ENCODE measurements at places on chromosomes 7 and 10.

- DNase-seq, result no peak
Measured at GRCh38 chr10:34479520-34480179, 335.4 kb downstream of the PARD3 start.

- DNase-seq, result no peak
Measured at GRCh38 chr7:27647489-27647888, 15.2 kb downstream of the HIBADH start.

GRCh38 chr7:98297626-98298286, 16.3 kb downstream of the BRI3 start:
- DNase-seq, result no peak

DNA sequence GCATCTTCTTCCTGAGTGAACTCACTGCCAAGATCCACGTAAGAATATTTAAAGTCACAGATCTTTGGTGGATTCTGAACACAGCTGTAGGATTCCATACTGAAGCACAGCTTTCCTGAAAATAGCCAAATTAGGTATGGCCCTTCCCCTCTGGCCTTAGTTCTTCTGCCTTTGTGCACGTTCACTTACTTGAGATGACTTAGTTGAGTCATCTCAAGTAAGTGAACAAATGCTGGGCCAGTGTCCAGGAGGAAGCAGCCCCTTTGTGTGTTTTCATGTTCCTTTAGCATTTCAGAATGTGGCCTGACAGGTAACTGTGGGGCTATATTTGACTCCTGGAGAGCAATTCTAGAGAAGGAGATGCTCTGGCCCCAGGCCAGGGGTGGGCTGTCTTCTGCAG, 51.5 kb downstream of the CCNY start:
- no peak for DNase-seq

GRCh38 chr10:6200734-6201515, 1.8 kb upstream of the PFKFB3 start:
- DNase-seq, result peak; percentile 30

DNA sequence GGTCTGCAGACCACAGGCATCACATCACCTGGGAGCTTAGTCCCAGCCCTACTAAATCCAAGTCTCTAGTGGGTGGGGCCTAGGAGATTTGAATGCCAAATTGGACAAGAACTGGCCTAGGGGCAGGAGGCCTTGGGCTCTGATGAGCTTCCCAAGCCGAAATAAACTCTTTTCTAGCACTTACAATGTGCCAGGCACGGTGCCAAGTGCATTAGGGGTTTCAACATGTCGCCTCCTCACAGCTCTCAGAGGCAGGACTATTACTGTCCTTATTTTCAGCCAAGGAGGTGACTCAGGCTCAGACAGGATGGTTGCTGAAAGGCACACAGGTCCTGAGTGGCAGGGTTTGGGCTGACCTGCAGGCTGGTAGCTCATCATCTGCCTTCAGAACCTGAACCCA, 9.2 kb upstream of the CPA1 start:
- no peak for DNase-seq

DNA sequence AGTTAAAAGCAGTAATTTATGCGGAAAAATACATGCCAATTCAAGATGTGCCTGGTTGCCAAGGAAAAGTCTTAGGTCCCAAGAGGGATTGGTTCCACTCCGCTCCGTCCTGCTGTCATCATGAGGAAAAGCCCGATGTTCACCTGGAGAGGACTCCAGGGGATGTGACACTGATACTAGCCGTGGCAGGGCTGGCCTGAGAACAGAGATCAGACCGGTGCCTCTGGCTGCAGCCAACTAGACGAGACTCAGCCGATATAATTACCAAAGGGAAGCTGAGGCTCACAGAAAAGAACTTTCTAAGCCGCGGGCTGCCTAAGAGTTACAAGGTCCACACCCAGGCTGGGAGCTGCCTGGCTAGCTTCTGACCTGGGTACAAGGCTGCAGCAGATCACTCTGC, 81.3 kb upstream of the UNC5B start:
- DNase-seq, result no peak

- no peak for DNase-seq
Measured at GRCh38 chr10:92064506-92064905, 140.9 kb downstream of the BTAF1 start.

GRCh38 chr10:119502618-119503155, 39.8 kb downstream of the RGS10 start:
- DNase-seq, result no peak

GRCh38 chr10:102665904-102666509, 21.7 kb downstream of the TRIM8 start:
- no peak for DNase-seq

DNA sequence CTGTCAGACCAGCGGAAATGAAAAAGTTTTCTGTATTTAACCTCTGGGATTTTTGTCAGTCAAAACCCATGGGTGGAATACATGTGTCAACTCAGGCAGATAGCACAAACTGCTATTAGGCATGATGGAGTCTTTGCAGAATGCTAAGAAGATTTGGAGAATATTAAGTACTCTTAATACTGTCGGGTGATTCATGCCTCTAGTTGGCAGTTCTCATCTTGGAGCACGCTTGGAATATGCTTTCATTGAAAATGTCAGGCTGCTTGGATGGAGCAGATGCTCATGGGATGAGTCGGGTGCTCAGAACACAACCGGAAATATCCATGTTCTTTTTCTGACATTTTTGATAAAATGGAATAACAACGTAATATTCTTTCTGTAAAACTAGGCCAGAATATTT, 27.6 kb upstream of the PRKG1 start:
- DNase-seq, result no peak

- no peak for DNase-seq
Measured at GRCh38 chr10:49458869-49459268, 63.0 kb upstream of the DRGX start.

DNA sequence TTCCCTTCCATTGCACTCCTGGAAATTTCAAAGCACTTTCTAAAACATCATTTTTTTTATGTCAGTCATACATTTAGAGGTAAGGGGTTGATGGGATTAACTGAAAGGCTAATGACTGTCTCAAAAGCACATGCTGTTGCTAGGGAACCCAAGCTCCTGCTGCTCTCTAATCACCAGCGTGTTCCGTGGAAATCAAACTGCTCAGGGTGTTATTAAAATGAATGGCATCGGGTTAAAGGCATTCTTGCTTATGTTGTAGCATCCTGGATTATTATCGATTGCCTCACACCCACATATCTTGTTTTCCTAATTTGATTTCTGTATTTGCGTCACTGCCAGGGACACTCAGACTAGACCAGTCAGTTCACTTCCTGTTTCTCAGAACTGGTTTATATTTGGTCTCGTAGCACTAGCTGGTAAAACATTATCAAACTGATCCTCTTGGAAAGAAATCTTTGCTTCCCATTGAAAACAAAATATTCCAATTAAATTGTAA, 216.5 kb upstream of the MKLN1 start:
- peak; percentile 64 for DNase-seq

DNA sequence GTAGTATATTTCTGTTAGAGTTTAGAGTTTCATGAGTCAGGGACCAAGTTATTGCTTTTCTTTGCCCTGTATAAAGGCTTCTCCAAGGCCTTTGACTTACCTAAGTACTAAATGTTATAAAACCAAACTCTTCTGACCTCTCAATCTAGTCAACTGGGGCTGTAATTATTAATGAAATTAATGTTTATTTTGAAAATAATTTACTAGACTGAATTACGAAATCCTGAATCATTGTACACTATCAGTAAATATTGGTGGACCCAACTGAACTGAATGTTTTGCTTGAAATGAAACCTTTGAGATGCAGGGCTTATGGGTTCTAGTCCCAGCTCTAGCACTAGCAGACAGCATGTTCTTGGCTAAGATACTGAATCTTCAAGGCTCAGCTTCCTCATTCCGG, 1.7 kb upstream of the CYP2C9 start:
- DNase-seq, result no peak

DNA sequence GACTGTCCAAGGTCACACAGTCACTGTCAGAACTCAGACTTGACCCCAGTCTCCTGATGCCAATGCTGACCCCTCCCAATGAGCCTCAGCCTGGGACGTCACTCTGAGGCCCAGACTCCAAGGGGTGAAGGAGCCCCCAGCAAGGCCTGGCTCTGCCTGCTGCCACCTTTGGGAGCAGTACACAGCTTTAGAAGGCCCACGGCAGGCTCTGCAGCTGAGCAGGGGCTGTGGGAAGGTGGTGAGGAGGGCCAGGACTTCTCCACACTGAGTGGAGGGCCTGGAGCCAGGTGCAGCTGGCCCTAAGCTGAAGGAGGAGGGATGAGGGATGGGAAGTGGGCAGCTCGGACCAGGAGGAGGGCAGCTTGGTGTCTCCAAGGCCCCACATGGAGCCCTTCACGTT, 23.9 kb upstream of the ZMIZ1 start:
- no peak for DNase-seq

- DNase-seq, result no peak
Measured at GRCh38 chr7:138244606-138245005, 168.3 kb downstream of the AKR1D1 start.

DNA sequence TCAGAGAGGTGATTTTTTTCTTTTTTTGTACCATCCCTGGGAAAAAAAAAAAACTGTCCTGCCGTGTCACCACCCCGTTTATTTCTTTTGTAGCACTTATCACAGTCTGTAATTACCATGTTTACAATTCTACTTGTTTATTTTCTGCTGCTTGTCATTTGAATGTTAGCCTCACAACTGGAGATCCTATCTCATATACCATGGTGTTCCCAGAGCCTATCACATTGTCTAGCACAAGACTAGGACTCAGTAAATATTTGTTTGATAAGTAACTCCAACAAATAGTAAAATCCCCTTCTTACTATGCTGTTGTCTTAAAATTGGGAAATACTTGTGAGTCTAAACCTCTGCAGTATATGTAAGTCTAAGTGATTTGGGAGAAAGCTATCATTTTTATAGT, 36.0 kb downstream of the MKLN1 start:
- no peak for DNase-seq

- peak; percentile 30 for DNase-seq
Measured at GRCh38 chr10:59905066-59905730, 1.2 kb downstream of the CCDC6 start.

DNA sequence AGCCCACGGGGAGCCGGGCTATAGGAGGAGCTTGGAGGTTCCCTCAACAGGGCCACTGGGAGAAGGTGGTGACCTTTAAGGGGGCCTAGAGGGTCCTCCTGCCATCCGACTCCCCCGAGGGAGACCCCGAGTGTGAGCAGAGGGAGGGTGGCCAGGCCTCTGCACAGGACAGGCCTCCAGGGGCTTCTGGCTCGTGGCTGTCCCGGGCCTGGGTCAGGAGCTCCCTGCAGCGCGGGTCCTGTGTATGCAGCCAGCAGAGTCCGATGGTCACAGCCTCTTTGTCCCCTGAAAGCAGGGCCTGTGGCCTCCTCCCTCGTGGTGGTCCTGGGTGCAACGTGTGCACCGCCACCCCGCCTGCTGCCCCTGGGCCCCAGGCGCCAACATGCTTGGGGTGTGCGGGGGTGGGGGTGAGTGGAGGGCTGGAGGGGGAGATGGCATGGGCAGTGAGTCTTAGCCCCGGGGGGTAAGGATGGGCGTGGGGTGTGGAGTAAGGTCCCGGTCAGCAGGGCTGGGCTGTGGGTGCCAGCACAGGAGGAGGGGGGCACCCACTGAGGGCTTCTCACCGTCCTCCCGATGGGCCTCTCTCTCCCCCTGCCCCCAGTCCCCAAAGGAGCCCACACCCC, 27.1 kb downstream of the UNCX start:
- DNase-seq, result no peak

- no peak for DNase-seq
Measured at GRCh38 chr10:73590881-73591799, at the start of gene USP54. Gene USP54 (minus strand): TSS chr10:73591342. CDS start chr10:73575658, 15,684 bp downstream.

DNA sequence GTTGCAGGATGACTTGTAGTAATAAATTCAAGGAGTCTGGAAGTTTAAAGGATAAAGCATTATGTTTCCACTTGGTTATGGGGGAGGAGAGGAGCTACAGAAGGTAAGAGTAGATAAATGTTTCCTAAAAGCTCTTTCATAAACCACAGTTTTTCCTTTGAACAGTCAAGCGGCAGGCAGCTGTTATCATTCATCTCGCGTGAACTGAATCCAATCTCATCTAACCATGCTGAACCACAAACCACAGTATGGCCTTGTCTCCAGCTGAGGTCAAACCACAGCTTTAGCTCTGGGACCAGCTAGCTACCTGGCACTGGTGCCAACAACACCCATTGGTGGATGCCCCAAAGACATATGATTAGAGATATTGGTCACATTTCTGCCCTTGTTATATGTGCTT, 63.3 kb downstream of the NOC3L start:
- no peak for DNase-seq

DNA sequence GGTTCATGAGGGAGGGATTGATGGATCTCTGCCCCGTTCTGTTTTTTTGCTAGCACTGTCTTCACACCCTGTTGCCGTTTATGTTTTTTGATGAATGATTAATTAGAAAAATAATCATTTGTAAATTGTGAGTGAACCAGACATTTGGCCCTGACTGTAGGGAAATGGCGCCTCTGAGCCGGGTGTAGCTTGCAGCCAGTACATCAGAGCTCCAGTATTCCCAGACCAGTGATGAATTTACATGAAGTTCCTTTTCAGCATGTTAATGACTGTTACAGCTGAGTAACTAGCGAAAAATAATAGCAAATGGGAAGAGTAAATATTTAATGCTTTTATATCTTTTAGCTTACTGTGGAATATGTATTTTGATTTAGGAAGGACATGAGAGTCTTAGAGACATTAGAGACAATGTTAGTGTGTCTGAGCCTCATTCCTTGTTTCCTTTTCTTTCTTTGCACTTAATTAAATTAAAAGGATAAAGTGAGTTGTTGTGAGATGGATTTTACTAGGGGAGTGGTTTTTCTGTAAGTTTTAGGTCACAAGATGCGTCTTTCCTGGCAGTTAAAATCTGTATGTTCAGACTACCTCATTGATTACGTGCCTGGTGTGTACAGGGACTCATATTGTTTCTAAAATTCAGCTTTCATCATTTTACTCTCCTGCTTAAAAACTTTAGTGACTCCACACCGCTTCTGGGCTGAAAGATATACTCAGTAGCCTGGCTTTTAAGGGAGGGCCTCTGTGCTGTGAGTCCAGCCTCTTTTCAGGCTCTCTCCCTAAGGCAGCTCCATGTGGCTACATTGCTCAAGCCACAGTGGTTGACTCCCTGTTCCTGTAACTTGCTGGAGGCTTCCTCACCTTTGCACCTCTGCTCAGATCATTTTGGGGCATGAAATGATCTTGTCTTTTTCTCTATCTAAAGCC, 86.4 kb downstream of the AUTS2 start:
- no peak for DNase-seq

GRCh38 chr7:8005279-8005678, 36.7 kb downstream of the GLCCI1 start:
- no peak for DNase-seq

GRCh38 chr10:8705415-8705814, 650.9 kb downstream of the GATA3 start:
- DNase-seq, result no peak

GRCh38 chr10:12459340-12459739, 110.0 kb downstream of the CAMK1D start:
- DNase-seq, result no peak

DNA sequence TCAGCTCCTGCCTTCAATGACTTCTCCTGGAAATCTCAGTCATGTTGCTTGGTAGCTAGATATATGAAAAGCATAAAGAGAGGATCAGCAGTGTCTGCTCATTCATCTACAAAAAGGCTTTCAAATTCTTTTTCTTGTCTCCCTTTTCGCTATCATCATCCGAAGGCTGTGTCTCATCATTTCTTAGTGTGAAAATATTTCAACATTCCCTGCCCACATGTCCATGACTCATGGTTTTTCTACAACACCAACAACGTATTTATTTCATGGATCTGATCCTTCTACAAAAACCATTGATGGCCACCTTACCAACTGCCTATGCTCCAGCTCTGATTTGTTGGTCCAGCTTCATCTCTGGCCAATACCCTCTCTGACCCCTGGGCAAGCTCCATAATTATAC, 472.5 kb upstream of the GHITM start:
- no peak for DNase-seq
